ENCODE measurements at places on chromosomes 4 and X. TPM values are rescaled to one million over a fixed set of nuclear protein-coding genes. Genes with fewer than 3 reads are reported as not detected.

Gene ZDHHC15
- total RNA-seq = not detected

Gene CTAG2
- total RNA-seq = not detected

Gene PGAM4
- not detected for total RNA-seq

Gene GLOD5
- total RNA-seq = not detected

Gene PHEX
- 1.2 TPM for total RNA-seq

Gene SLC34A2
- not detected for total RNA-seq

Gene HAUS7
- 52.9 TPM for total RNA-seq

Gene NPY5R
- total RNA-seq = not detected

Gene MTNR1A
- not detected for total RNA-seq

Gene MYOZ2
- total RNA-seq = not detected

Gene SERPINA7
- not detected for total RNA-seq

Gene VGLL1
- total RNA-seq = 2.3 TPM

Gene HPGDS
- not detected for total RNA-seq

Gene CD38
- not detected for total RNA-seq

Gene CABS1
- not detected for total RNA-seq

Gene SCD5
- 13.5 TPM for total RNA-seq

Gene CLDN22
- total RNA-seq = not detected

Gene GIMD1
- total RNA-seq = not detected

Gene PCDH10
- not detected for total RNA-seq

Gene CENPVL1
- not detected for total RNA-seq

Gene PDCL2
- total RNA-seq = not detected

Gene HTN1
- not detected for total RNA-seq

Gene RENBP
- not detected for total RNA-seq

Gene DKK2
- total RNA-seq = not detected

Gene PNCK
- total RNA-seq = not detected

Gene TMSB15A
- not detected for total RNA-seq

Gene LDOC1
- 11.6 TPM for total RNA-seq

Gene OTC
- total RNA-seq = not detected

Gene CHRNA9
- total RNA-seq = not detected

Gene CDS1
- 20.6 TPM for total RNA-seq

Gene ARMCX1
- total RNA-seq = 19.4 TPM

Gene AKAP14
- not detected for total RNA-seq

Gene TGIF2LX
- total RNA-seq = not detected

Gene YY2
- total RNA-seq = 0.78 TPM

Gene TLR10
- not detected for total RNA-seq

Gene MTM1
- total RNA-seq = 8.3 TPM

Gene DMRTC1
- total RNA-seq = not detected

Gene BEX1
- 0.31 TPM for total RNA-seq

Gene TMEM35A
- total RNA-seq = not detected

Gene FGF13
- total RNA-seq = not detected

Measured in hair follicular keratinocyte (primary cell).